A673 (cell line): ENCODE measurements at places on chromosomes 2 and 18. TPM values are rescaled to one million over a fixed set of nuclear protein-coding genes. Genes with fewer than 3 reads are reported as not detected.

GRCh38 chr2:102915128-102915527 is 153.3 kb downstream of the TMEM182 start:
- no peak for DNase-seq

GRCh38 chr18:30432349-30432748 is 610.2 kb downstream of the DSC3 start:
- DNase-seq, result no peak

GRCh38 chr2:10225291-10226037 is 77.2 kb upstream of the HPCAL1 start:
- DNase-seq, result no peak

Gene PGAP1
- 40.4 and 46.8 TPM in 2 replicates for total RNA-seq
